Mucosa of gallbladder (tissue), 1 donor: ENCODE measurements at places on chromosomes 5 and 9.

DNA sequence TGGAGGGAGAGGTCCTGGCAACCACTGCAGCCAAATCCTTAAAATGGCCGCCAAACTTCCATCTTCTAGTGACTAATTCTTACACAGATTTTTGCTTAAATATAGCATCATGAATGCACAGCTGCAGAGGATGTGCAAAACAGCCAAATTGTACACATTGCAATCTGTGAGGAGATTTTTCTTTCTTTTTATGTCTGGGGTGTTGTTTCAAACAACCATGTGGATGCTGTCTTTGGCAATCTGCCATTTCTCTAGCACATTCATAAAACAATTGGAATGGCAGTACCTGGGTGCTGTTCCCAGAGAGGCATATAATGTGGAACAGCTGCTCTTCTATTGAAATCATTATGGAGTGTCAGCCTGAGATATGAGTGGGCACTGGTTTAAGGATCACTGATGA lies 1082.9 kb upstream of the SEMA6A start:
- DNase-seq: no peak

GRCh38 chr9:79257228-79257781 lies 314.5 kb upstream of the TLE4 start:
- no peak for DNase-seq

- DNase-seq: no peak
These were observed 16.5 kb upstream of the AHRR start for GRCh38 chr5:305050-305449.

GRCh38 chr9:86519066-86519615 lies 164.9 kb upstream of the TUT7 start:
- no peak for DNase-seq

DNA sequence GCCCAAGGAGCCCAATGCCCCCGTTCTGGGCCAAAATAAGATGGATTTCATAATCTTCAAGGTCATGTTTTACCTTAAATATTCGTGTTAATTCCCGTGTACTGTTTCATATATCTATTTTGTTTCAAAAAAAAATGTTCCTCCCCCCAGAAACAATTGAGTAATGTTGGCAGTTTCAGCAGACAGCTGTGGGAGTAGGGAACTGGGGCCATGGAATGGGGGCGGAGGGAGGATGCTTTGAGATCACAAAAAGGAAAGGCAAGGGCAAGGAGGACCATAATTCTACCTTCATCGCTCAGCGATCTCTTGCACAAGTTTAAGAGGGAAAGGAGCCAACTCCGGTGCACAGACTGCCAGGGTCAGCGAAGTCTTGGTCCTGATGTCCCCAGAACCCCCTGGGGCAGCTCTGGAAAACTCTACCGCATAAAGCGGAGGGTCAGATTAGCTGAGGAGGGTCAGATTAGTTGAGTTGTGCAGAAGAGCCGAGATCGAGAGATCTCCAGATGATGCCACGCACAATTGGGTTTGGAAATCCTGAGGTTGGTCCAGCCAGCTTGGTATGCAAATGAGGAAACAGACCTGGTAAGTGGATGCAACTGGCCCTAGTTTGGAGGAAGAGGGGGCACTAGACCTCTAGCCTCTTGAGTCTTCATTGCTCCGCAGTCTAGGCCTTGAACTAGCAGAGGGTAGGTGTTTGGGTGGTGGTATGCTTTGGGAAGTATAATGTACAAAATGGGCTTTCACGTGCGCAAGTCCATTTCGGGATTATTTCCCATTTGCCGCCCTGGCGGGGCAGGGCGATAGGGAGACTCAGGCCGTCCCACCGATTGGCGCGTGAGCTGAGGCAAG lies 24.0 kb downstream of the CDKN2A start:
- DNase-seq: no peak
